ENCODE measurements at places on chromosomes 1 and 21. TPM values are rescaled to one million over a fixed set of nuclear protein-coding genes. Genes with fewer than 3 reads are reported as not detected.
A peak's percentile ranks its signal among the peaks of the same experiment; 100 is the strongest.

Gene LYPD8
- total RNA-seq: not detected

GRCh38 chr1:170881268-170882265, 53.8 kb upstream of the MROH9 start:
- H3K4me1 ChIP-seq: no peaks in the 10 kb centered on the region
- H3K4me3 ChIP-seq: no peak overlapping the region
- no peak for DNase-seq
- H3K36me3 ChIP-seq: no peaks in the 10 kb centered on the region
- H3K27me3 ChIP-seq: no peaks in the 10 kb centered on the region

Gene UBASH3A
- not detected for total RNA-seq

DNA sequence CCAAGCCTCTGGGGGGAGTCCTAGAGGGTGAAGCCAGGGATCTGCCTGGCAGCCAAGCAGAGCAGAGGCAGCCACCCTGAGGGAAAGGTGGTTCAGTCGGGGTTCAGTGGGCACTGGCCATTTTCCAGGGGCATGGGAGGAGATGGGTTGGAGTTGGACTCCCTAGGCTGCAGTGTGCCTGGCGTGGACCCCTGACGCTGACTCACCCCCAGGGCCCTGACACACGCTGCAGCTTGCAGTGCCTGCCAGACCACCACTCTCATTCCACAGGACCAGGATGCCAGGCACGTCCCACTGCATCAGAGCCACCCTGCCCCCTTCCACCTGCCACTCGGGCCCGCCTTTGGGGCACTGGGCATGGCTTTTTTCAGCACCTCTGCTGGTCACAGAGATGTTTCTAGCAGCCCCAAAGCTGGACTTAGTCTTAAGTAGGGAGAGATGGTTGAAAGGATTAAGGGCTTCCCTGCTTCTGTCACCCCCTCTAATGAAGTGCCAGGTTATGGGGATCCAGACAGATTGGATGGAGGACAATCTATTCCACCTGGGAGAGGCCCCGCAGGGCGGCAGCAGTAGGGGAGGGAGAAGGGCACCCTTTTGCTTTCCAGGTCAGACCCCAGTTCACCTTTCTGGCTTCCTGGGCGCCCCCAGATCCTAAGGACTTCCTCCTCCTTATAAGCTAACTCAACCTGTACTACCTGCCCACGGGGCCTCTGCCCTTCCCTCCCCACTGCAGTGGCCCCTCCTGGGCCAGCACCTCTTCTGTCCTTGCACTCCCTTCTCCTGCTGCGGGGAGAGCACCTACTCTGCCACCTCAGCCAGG, 1.6 kb downstream of the SYT2 start:
- DNase-seq: no peak
- no peaks in the 10 kb centered on the region for H3K36me3 ChIP-seq

DNA sequence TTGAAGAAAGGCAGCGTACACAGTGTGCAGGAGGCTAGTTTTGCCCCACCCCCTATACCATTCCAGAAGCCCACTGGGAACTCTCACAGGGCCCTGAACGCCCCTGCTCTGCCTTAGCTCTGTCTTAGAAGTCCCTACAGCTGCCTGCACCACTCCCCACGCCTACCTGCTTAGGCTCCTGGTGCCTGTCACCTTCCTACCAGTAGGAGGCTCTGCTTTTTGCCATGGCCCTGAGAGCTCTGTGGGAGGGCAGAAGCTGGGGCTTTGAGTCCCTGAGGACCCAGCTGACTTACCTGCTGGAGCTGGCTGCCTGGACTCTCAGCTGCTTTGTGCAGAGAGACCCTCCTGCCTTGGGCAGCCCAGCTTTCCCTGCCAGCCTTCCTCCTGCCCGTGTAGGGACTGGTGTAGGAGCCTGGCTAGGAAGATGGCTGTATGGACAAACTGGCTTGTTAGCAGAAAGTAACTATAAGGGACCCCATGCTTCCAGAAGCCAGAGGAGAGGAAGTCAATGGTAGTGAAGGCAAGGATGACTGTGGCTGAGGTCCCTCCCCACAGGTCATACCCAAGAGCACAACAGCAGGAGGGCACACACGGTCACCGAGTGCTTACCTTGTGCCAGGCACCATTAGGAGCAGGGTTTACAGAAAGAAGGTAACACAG, 9.8 kb upstream of the CELSR2 start:
- no peaks in the 10 kb centered on the region for H3K27me3 ChIP-seq
- peaks cover 14% of the 10 kb centered on the region for H3K4me1 ChIP-seq
- peak; percentile 89 for DNase-seq
- no peak overlapping the region for H3K4me3 ChIP-seq
- H3K27ac ChIP-seq: no peak overlapping the region
- H3K36me3 ChIP-seq: peaks cover 44% of the 10 kb centered on the region

Gene ANXA9
- 0.81 TPM for total RNA-seq

DNA sequence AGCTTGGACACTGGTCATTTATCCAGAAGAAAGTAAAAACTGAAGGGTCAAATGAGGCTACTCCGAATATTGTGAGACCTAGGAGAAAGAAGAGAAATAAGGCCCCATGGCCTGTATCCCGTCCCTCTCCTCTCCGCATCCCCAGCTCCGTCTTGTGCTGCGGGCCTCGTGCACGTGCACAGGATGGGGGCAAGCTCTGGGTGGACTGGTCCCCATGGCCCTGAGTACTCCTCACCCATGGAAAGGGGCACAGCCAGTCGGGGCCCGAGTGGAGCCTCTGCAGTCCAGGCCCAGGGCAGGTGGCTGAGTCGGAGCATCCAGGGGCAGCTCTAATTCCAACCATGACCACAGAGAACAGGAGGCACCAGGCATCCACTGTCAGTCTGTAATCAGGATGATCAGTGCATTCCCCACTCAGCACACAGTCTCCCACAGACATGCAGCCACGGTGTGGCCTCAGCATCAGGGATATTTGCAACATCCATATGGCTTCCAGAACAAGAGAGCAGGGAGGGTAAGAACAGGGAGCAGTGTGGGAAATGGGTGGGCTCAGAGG, 12.5 kb upstream of the OLIG1 start:
- H3K4me3 ChIP-seq: no peak overlapping the region
- no peaks in the 10 kb centered on the region for H3K4me1 ChIP-seq
- no peak overlapping the region for H3K27ac ChIP-seq
- no peak for DNase-seq
- no peaks in the 10 kb centered on the region for H3K36me3 ChIP-seq

GRCh38 chr1:190119683-190120082, 358.0 kb downstream of the BRINP3 start:
- H3K4me3 ChIP-seq: no peak overlapping the region
- H3K27ac ChIP-seq: no peak overlapping the region
- DNase-seq: no peak
- no peaks in the 10 kb centered on the region for H3K4me1 ChIP-seq
- H3K27me3 ChIP-seq: no peaks in the 10 kb centered on the region

- H3K27ac ChIP-seq: no peak overlapping the region
- H3K36me3 ChIP-seq: peaks cover 8% of the 10 kb centered on the region
- DNase-seq: no peak
- H3K4me1 ChIP-seq: no peaks in the 10 kb centered on the region
- no peak overlapping the region for H3K4me3 ChIP-seq
Measured at GRCh38 chr1:246081856-246082668, 425.0 kb downstream of the SMYD3 start.

- no peak overlapping the region for H3K27ac ChIP-seq
- no peaks in the 10 kb centered on the region for H3K36me3 ChIP-seq
- H3K4me1 ChIP-seq: no peaks in the 10 kb centered on the region
- H3K4me3 ChIP-seq: no peak overlapping the region
- peaks cover 2% of the 10 kb centered on the region for H3K27me3 ChIP-seq
Measured at GRCh38 chr1:203271962-203272632, 33.2 kb upstream of the BTG2 start.

DNA sequence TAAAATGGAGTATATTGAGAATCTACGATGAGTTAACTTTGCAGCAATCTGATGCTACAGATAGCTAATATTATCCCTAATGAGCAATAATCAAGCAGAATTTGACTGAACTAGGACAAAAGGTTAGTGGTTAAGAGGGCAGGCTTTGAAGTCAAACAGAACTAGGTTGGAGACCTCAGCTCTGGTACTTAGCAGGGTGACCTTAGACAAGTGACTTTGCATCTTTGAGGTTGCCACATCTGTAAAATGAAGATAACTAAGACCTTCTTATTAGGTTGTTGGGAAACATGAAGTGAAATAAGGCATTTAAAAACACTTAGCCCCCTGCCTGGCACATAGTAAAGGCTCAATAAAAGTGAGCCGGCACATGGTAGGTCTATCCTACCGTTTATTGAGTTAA, 4.3 kb upstream of the FUCA1 start:
- no peak overlapping the region for H3K4me3 ChIP-seq
- H3K36me3 ChIP-seq: peaks cover 3% of the 10 kb centered on the region
- no peaks in the 10 kb centered on the region for H3K4me1 ChIP-seq
- no peak for DNase-seq
- H3K27ac ChIP-seq: no peak overlapping the region

- H3K36me3 ChIP-seq: no peaks in the 10 kb centered on the region
- H3K4me1 ChIP-seq: no peaks in the 10 kb centered on the region
- no peak overlapping the region for H3K27ac ChIP-seq
- H3K27me3 ChIP-seq: no peaks in the 10 kb centered on the region
Measured at GRCh38 chr1:206898089-206898914, 1.1 kb downstream of the IL24 start.

DNA sequence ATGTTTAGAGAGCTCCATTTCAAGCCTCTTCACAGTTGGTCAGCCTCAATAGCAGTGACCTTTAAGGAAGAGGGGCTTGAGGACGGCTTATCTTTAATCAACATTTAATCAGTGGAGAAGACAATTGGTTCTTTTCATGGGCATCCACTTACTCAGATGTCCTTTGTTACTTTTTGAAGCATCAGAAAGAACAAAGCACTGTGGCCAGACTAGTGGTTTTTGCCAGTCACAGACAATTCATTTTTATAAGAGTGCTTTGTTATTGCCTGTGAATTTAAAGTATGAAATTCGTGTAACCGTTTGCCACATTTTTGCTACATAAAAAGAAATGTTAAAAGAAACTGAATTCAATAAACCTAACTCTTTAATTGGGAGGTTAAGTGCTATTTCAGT, 222.8 kb downstream of the TPR start:
- H3K36me3 ChIP-seq: no peaks in the 10 kb centered on the region
- no peak overlapping the region for H3K4me3 ChIP-seq
- DNase-seq: no peak
- H3K4me1 ChIP-seq: no peaks in the 10 kb centered on the region

DNA sequence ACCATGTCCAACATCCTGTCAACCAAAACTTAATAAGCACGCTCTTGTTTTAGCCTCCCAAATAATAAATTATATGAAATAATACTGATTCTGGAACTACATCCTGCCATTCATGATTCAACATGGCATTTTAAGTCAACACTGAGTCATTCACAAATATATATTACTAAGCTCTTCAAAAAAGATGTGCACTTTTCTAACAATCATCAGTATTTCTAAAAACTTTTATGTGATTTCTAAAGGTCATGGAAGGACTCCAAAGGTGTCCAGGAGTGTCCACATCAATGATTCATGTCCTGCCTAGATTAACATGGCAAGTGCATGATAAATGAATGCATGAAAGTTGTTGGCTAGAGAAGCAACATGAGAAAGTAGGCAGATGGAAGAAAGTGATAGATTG, 51.6 kb downstream of the NEGR1 start:
- no peak overlapping the region for H3K4me3 ChIP-seq
- H3K4me1 ChIP-seq: no peaks in the 10 kb centered on the region
- no peaks in the 10 kb centered on the region for H3K36me3 ChIP-seq
- no peaks in the 10 kb centered on the region for H3K27me3 ChIP-seq

Gene MAP3K21
- total RNA-seq: 11.6 TPM

DNA sequence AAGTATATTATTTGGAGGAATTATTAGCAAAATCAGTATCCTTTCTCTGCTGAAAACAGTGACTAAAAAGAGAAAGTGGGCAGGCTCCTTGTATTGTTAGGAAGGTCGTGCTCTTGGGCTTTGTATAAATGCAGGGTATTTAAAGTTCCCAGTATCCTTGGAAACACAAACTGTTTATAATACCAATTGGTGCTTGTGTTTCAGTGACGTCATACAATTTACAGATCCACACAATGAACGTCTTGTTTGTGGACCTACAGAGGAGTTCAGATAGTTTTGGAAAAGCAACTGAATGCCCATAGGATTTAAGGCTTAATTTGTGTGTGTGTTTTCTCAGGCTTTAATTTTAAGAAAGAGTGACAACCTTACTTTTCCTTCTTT, 168.2 kb downstream of the RASAL2 start:
- no peaks in the 10 kb centered on the region for H3K27me3 ChIP-seq
- no peak for DNase-seq
- H3K27ac ChIP-seq: no peak overlapping the region
- H3K4me1 ChIP-seq: peaks cover 2% of the 10 kb centered on the region

Gene FCGR3A
- total RNA-seq: not detected
